ENCODE measurements at places on chromosomes 5 and 9.

- no peak for DNase-seq
Observed at GRCh38 chr9:121567500-121568342, 68.1 kb upstream of the GGTA1 start.

DNA sequence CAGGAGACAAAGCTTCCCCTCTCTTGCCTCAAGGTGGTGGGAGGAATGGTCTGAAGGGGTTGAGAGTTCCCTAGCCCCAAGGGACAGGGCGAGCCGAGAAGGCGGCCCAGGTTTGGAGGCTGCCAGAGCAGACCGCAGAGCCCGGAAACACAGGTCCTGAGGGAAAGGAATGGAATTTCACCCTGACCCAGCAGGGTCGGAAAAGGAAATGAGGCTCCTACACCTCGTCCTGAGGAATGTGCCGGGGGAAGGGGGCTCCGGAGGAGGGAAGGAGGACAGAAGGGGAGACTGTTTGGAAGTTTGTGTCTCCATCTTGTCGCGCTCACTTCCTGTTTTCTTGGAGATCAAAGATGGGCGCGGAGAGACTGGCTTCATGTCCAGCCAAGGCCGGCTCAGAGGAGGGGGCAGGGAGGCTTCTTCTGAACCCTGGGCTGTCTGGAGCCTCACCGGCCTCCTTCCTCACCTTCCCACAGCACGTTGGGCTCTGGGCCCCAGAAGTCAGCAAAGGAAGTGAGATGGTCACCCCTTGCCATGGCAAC lies 9.6 kb downstream of the ENG start:
- no peak for DNase-seq

GRCh38 chr9:94654165-94654894 lies 15.0 kb upstream of the FBP1 start:
- DNase-seq = no peak

DNA sequence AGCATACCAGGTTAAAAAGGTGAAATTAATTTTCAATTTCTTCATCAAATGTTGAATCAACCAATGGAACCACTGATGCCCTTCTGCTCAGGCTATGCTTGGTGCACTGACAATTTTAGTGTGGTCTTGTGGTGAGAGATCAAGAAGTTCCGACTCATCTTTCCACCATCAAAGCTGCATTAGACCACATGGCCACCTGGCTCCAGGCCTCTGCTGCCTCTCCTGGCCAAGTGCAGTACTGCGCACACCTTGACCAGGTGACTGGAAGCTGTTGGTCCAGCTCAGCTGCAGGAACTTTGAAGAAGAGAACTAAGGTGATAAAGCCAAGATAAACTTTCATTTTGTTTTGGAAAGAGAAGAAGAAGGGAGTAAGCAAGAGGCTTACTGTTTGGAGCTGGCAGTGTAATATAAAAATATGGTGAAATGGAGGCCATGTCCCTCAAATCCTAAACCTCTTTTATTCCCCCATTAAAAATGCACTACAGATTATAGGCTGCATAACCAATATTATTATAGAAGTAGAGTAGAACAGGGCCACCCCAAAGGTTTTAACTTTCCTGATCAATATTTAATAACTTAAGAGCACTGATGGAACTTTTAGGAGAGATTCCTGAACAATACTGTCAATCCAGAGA lies 315.5 kb upstream of the C9orf72 start:
- peak; percentile 6 for DNase-seq

DNA sequence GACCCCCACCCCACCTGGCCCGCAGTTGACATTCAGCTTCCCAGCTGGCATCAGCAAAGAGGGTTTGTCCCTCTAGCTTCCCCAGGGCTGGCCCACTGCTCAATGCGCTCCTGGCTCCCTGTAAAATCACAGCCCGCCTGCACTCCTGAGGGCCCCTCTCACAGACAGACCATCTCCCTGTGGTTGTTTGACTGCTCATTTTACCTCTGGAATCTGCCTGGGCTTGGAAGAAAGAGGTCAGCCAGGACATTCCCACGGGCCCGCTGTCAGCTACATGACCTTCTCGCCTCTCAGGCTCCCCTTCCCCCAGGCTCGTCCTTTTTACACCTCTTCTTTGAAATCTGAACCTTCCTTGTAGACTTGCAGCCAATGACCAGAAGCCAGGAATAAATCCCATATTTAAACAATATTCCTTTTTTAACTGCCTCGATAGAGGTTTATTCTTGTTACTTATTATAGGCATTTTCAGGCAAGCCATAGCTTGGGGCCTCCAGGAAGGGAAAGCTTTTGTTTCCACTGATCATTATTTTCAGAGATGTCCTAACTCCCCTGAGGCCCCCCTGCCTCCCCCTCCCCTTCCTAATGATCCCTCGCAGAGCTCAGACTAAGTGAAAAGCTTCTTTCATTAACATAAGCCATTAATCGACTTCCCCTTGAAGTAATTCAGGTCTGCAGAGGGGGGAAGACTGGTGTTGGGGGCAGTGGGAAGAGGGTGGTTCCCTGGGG lies 76.3 kb upstream of the IQGAP2 start:
- DNase-seq = no peak

GRCh38 chr5:89537800-89538199 lies 654.8 kb upstream of the MEF2C start:
- no peak for DNase-seq

DNA sequence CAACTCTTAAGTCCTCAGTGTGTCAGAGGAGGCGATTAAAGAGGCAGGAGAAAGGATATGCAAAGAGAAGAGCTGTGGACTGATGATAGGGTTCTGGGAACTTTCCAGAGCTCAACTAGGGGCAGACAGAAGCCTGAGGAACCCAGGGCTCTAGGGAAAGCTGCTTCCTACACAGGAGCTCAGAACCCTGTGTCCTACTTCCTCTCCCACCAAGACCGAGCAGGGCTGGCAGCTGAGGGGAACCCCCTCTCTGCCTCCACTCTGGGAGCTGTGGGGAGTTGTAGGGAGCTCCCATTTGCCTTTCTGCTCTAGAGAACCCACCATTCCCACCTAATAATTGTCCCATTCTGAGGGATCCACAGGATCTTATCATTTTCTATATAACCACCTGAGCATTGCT lies 674.3 kb downstream of the ACTL7B start:
- no peak for DNase-seq

GRCh38 chr9:12784461-12785259 lies 9.8 kb downstream of the LURAP1L start:
- no peak for DNase-seq

DNA sequence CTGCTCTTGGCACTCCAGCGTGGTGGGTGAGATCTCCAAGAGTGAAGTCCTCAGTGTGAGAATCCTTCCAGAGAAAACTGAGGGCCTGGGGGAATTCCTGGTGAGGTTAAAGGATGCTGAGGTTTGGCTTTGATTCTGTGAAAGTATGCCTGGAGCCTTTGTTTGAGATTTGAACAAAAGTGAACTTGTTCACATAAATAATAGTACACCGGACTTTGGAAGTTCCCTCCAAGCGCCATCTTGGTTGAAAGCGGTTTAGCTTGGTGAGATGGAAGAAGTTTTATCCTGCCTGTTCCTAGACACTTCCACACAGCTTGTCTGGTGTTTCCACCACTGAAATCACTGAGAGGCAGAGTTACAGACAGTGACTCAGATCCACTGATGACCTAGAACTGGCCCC lies 286.4 kb downstream of the NTRK2 start:
- DNase-seq = no peak

GRCh38 chr5:160231783-160232342 lies 2.6 kb downstream of the FABP6 start:
- DNase-seq = no peak

DNA sequence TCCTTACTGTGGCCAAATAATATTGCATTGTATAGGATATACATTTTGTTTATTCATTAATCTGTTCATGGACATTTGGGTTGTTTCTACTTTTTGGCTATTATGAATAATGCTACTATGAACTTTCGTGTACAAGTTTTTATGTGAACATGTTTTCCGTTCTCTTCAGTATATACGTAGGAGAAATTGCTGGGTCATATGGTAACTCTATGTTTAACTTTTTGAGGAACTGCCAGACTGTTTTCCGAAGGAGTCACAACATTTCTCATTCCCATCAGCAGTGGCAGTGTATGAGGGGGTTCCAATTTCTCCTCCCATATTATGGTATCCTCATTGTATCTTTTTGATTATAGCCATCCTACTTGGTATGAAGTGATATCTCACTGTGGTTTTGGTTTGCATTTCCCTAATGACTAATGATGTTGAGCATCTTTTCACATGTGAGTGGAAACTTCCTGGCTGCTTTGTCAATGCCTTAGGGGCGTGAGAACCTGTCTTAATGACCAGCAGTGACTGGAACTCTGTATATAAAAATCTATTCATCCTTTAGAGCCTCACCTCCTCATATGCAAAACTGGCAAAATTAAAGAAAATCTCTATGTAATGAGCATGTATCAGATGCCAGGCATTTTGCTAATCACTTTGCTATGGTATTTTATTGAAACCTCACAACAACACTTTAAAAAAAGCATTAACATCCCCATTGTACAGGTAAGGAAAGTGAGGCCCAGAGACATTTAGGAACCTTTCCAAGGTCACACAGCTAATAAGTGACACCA lies 47.8 kb upstream of the TGFBR1 start:
- DNase-seq = peak; percentile 43

DNA sequence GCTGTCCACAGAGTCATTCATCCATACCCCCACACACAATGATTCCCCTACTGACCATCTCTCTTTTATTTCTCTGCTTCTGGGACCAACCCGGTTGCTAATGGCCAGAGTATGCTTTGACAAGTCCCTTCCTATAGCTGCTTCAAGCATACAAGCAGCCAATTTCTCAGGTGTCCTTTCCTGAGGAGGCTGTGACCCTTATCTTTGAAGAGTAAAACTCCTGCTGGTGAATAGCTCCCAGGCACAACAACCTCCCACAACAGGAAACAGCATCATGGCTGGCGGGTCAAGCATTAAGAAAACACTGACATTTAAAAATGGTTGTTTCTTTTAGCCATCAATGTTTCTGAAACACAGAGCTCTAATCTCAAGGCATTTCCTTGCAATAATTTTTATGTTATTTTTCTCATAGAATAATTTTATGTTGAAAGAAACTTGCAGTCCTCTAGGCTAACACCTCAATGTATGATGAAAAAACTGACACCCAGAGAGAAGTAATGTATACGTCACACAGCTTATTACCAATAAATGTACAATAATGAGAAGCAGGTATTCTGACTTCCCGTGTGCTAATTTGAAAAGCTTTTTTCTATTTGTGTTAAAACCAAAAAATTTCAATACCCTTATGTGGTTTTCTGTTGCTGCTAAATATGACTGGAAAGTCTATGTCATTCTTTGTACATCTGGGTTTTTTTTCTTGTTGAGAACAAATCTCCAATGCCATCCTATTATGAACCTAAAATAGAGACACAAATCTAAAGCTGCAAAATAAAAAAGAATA lies 7.5 kb upstream of the PAM start:
- no peak for DNase-seq

DNA sequence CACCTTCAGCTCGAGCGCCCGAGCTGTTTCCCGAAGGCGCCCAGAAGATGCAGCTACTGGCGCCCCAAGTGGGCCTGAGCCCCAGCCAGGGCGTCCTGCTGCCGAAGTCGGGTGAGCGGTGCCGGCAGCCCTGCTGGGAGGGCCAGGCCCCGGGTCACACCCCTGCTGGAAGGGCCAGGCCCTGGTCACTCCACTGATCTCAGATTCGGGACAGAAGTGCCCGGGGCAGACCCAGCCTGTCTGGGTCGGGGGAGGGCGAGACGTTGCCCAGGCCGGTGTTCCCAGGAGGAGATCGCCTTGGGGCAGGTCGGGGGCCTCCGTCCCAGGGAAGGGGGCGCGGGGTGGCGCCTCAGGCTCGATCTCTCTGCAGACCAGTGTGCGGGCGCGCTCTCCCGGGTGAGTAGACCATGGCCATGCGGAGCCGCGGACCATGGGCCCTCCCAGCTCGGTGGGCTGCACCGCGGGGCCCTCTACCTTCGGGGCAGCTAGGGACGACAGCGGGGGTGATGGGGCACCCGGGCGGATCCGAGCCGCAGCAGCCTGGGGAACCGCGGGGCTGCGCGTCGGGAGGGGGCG lies 2.3 kb downstream of the LCNL1 start:
- no peak for DNase-seq

GRCh38 chr5:159123700-159124099 lies 24.0 kb upstream of the EBF1 start:
- DNase-seq = no peak

DNA sequence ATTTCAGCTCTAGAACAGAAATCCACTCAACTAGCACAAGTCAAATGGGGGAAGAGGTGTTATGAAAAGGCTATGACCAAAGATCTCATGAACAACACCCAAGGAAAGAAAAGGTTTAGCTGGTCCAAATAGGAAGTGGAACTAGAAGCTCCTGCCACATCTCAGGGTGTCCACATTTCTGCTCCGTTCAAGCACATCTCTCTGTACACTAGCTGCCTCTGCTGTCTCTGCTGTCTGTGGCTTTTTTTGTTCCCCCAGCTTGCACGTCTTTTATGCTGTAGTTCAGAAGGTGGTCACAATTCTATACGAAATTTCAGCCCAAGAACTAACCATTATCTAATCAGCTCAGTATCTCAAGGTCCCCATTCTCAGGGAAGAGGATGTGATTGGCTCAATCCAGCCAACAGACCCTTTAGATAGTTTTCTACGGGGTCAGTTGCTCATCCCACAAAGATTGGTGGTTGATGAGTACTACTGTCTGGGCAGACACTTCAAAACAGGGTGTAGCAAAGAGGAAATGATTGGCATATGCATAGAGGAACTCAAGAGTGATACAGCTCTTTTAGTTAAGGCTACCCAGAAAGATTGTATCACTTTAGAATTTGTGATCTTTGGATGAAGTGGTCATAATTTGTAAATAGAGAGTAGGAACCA lies 44.0 kb downstream of the FANCC start:
- DNase-seq = no peak

DNA sequence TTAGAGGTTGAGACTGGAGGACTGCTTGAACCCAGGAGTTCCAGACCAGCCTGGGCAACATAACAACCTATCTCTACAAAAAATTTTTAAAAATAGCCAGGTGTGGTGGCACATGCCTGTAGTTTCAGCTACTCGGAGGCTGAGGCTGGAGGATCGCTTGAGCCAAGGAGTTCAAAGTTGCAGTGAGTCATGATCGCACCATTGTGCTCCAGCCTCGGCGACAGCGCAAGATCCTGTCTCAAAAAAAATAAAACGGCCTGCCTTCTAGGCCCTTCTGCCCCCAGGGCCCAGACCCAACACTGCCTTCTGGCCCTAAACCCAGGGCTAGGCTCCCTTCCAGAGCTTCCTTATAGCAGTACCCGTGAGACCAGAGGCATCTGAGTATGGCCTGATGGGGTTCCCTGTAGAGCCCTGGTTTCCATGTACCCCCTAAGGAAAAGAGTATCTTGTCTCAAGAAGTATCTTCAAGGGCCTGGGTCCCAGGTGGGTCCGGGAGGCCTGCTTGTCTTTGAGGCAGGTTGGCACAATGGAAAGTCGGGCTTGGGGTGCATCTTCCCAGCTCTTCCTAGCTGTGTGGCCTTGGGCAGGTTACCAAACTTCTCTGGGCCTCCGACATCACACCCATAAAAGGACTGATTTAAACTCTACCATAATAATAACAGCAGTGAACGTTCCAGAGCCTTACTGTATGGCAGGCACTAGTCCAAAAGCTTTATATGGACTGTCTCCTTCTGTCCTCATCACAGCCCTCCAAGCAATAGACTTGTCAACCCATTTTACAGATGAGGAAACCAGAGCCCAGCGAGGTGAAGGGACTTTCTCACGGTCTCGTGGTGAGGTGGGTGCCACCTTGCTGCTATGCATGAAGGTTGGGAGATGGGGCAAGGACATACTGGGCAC lies 9.6 kb downstream of the LRRC8A start:
- no peak for DNase-seq
